ENCODE measurements at places on chromosomes 13 and 19.

- DNase-seq = no peak
Observed at GRCh38 chr13:33119856-33120543, 103.8 kb downstream of the KL start.

DNA sequence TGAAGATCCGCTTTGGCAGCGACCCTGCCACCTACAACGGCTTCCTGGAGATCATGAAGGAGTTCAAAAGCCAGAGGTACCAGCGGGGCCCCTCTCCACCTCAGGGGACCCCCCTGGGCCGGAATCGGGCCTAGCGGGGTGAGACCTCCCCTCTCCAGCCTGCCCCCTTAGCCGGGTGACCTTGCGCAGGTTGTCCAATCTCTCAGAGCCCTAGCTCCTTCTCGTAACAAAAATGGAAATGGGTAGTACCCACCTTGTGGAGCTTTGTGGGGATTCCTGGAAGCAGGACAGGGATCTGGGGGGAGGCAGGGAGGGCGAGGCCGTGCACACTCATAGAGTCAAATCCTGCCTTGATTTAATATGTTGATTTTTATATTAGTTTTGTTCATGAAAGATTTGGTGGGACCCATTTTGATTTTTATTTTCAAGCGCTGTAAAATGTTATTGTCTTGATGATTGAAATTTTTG, 658 bp downstream of the SIN3B start:
- no peak for DNase-seq

DNA sequence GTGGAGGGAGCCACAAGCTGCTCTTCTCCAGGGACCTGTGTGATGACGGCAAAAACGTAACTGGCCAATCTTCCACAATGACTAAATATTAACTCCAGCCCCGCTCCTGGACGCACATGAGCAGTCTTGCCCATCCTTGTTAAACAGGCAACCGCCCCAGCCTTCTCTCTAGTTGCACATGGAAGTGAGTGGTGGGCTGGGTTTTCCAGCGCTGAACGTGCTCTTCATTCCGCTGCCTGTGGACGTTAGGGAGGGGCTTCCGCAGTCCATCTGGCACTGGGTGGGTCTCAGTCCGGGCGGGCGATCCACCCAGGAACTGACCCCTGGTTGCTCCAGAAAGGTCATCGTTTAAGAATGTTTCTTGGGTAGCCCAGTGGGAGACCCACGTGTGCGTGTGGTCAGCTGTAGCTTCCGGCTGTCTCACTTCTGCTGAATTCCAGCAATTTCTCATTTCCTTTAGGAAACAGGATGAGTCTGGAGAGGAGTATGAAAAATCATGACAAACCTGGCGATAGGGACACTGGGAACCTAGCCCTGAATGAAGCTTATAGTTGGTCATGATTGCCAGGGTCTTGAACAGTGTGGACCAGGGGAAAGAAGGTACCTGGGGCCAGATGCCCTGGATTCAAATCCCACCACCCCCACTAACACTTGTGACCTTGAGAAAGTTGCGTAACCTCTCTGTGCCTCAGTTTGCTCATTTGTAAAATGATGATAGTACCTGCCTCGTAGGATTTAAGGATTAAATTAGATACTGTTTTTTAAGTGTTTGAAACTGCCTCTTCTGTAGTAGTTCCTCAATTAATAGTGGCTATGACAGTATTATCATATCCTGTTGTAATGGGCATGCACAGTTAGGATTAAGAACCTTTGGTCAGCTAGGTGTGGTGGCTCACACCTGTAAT, 92.6 kb downstream of the SIPA1L3 start:
- no peak for DNase-seq

DNA sequence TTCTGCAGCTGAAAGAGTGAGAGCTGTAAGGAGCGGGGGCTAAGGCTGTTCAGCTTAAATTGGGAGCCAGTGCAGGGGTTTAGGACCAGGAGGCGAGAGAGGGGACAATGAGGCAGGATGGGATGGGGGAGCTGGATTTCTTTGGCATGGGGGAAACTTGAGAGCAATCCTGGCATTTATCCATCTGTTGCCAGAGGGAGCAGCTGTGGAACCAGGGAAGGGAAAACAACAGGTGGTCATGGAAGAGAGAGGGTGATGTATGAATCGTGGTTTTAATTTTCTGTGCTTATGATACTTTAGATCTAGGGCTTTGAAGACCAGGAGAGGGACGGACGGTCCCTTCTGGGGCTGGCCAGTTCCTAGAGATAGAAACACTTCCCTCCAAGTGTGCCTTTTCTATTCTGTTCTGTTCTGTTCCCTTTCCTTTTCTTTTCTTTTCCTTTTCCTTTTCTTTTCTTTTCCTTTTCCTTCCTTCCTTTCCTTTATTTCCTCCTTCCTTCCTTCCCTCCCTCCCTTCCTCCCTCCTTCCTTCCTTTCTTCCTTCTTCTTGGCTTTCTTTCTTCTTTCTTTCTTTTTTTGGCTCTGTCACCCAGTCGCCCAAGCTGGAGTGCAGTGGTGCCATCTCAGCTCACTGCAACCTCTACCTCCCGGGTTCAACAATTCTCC, 16.0 kb upstream of the CCL25 start:
- no peak for DNase-seq

GRCh38 chr19:18789883-18790565, 1.1 kb downstream of the COMP start:
- no peak for DNase-seq

- no peak for DNase-seq
Observed at GRCh38 chr19:18109341-18109732, 11.8 kb downstream of the MAST3 start.

- DNase-seq = no peak
Observed at GRCh38 chr13:50012396-50013169, 2.7 kb upstream of the KCNRG start.

GRCh38 chr19:44740351-44740824, 8.1 kb upstream of the BCL3 start:
- DNase-seq = no peak

- DNase-seq = no peak
Observed at GRCh38 chr19:1956868-1957492, 16.0 kb downstream of the CSNK1G2 start.

DNA sequence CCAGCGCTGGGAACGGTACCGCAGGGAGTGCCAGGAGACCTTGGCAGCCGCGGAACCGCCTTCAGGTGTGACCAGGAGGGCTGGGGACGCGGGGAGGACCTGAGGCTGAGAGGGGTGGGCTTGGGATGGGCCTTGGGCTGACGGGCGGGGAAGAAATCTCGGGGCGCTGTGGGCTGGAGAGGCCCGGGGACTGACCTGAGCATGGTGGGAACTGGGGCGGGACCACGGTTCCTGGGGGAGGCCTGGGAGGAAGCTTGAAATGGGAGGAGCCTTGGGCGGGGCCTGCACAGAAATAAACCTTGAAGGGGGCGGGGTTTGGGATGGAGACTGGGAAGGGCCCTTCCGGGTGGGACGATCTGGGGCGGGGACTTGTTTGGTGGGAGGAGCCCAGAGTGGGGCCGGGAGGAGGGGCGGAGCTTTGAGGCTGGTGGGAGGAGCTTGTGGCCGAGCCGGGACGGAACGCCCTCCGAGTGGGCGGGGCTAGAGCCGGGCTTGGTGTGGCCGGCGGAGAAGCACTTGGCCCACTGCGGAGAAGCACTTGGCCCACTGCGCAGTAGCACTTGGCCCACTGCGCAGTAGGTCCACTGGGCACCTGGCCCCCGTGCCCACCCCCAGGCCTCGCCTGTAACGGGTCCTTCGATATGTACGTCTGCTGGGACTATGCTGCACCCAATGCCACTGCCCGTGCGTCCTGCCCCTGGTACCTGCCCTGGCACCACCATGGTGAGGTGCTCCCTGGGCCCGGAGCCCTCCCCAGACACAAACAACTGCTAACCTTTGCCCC, 2.8 kb downstream of the GIPR start:
- no peak for DNase-seq

DNA sequence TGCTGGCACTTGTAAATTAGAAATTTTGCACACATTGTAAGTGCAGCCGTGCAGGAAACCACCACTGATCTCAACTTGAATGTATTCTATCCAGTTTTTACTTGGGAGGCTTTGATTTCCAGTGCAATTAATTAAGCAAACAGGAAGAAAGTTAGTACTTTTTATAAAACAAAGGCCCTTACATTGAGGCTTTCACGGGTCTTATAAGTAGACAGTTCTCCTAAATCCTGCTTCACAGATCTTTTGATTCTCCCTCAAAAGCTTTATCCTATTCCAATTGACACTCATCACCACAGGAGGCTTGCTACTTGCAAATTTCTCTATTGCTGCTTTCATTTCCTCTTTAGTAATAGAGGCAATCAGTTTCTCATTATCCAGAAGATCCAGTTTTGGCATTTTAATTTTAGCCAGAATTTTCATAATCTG, 90.1 kb downstream of the ERCC5 start:
- DNase-seq = no peak

- no peak for DNase-seq
Observed at GRCh38 chr13:27296496-27296895, 25.9 kb downstream of the RASL11A start.

- DNase-seq = no peak
Observed at GRCh38 chr19:2047449-2048103, 3.5 kb downstream of the MKNK2 start.

- no peak for DNase-seq
Observed at GRCh38 chr19:29260477-29261317, 47.7 kb upstream of the UQCRFS1 start.

- no peak for DNase-seq
Observed at GRCh38 chr13:111397202-111397880, 76.9 kb downstream of the TEX29 start.

GRCh38 chr19:4429771-4430171, 27.3 kb downstream of the CHAF1A start:
- DNase-seq = no peak

GRCh38 chr13:97471711-97472110, 37.7 kb downstream of the RAP2A start:
- no peak for DNase-seq

DNA sequence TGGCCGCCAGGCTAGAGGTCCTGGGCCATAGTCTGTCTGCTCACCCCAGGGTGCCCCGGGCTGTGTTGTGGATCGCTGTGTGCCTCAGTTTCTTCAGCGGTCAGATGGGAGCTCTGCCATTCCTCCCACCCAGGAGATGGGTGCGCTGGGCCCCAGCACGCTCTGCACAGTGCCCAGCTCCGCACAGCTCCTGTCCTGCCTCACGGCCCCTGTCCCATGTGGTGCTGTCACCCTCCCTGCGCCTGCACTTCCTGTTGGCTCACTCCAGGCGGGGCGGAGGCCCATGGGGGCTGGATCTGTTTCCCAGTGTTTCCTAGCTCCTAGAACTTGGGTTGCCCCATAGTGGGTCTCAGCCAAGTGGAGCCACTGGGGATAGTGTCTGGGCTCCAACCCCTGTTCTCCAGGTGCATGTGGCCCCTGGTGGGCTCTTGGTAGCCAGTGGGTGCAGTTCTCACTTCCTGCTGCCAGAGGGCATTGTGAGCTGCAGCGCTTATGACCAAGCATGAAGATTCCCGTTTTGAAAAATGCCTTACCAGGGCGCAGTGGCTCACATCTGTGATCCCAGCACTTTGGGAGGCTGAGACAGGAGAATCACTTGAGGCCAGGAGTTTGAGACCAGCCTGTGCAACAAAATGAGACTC, 69.8 kb downstream of the KDM4B start:
- DNase-seq = no peak

DNA sequence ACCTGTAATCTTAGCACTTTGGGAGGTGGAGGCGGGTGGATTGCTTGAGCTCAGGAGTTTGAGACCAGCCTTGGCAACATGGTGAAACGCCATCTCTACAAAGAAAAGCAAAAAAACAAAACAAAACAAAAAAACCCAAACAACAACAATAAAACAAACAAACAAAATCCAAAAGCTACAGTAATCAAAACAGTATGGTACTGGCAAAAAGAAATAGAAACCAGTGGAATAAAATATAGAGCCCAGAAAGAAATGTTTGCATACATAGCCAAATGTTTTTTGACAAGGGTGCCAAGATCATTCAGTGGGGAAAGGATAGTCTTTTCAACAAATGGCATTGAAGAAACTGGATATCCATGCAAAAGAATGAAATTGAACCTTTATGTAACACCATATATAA, 11.5 kb downstream of the CEACAM1 start:
- no peak for DNase-seq

- no peak for DNase-seq
Observed at GRCh38 chr13:101127741-101128353, 288.5 kb downstream of the NALCN start.

GRCh38 chr13:112905086-112905485, 63.9 kb upstream of the MCF2L start:
- DNase-seq = no peak

- DNase-seq = no peak
Observed at GRCh38 chr13:30321256-30321655, 13.9 kb upstream of the KATNAL1 start.

- DNase-seq = no peak
Observed at GRCh38 chr19:47141695-47142094, 11.1 kb downstream of the SAE1 start.

DNA sequence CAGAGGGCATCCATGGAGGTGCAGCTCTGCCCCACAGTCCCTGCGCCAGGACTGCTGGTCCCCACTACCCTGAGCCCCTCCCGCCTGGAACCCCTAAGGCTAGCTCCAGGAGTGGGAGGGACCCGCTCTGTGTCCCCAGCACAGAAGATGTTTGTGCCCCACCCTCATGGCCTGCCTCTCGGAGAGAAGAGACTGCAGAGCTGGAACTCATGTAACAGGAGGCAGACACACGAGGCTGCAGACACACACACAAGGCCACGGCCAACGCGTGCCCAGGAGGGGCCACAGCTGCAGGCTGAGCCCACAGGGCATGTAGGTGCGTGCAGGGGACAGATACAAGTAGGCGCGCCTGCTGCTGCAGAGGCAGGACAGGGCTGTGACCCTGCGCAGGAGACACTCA, 10.4 kb upstream of the TMEM86B start:
- DNase-seq = no peak

GRCh38 chr19:11444059-11444458, 8.6 kb downstream of the PRKCSH start:
- no peak for DNase-seq

DNA sequence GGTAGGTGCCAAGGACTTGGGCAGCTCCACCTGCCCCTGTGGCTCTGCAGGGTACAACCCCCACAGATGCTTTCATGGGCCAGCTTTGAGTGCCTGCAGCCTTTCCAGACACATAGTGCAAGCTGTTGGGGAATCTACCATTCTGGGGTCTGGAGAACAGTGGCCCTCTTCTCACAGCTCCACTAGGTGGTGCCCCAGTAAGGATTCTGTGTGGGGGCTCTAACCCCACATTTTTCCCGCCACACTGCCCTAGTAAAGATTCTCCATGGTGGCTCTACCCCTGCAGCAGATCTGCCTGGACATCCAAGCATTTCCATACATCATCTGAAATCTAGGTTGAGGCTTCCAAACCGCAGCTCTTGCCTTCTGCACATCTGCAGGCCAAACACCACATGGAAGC, 149.7 kb upstream of the FNDC3A start:
- DNase-seq = no peak

DNA sequence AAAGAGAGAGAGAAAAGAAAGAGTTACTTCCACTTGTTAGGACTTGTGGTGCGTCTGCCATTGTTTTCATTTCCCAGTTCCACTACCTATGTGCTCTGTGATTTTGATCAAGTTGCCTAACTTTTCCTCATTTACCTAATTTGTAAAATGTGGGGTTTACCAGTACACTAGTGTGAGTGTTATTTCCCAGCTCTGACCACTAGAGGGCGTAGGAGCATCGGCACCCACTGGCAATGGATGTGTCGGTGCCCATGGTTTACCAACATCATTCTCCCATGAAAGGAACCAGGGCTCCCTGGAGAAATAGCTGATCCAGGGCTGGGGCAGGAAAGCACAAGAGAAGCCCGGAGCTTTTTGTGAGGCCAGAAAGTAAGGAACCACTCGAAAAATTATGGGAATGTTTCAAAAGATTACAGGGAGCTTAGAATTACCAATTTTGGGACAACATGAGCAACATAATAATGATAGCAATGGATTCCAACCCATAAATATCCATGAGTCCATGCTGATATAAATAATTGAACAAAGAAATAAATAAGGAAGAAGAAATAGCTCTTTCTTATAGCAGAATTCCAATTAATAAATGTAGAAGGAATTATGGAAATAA, 15.1 kb upstream of the CEACAM4 start:
- peak; percentile 32 for DNase-seq
